ENCODE measurements at places on chromosomes 7 and 10. TPM values are rescaled to one million over a fixed set of nuclear protein-coding genes. Genes with fewer than 3 reads are reported as not detected.

Gene FOXL3
- total RNA-seq = not detected

Gene OPALIN
- total RNA-seq = not detected

Gene PON1
- total RNA-seq = not detected

Gene SLC26A3
- not detected for total RNA-seq

Gene ELAPOR2
- total RNA-seq = 101 TPM

Gene PPP1R17
- total RNA-seq = not detected

Gene GPR26
- not detected for total RNA-seq

Gene GAD2
- total RNA-seq = not detected

Gene HABP2
- total RNA-seq = not detected

Gene SEC31B
- total RNA-seq = 0.90 TPM

Gene NPY
- not detected for total RNA-seq

Gene LSM5
- total RNA-seq = 13.1 TPM

Gene ZNF33A
- 14.5 TPM for total RNA-seq

Gene CHST15
- 72.9 TPM for total RNA-seq

Gene CTTNBP2
- 0.63 TPM for total RNA-seq

Gene HTR5A
- not detected for total RNA-seq

Gene ITIH2
- not detected for total RNA-seq

Gene FAM204A
- 37.8 TPM for total RNA-seq
